ENCODE measurements at places on chromosomes 4 and X. TPM values are rescaled to one million over a fixed set of nuclear protein-coding genes. Genes with fewer than 3 reads are reported as not detected.
A peak's percentile ranks its signal among the peaks of the same experiment; 100 is the strongest.

GRCh38 chr4:115424852-115425251 is 311.4 kb upstream of the NDST4 start:
- no peak for DNase-seq

- DNase-seq: no peak
Measured at GRCh38 chr4:188030401-188030800, 34.8 kb downstream of the ZFP42 start.

DNA sequence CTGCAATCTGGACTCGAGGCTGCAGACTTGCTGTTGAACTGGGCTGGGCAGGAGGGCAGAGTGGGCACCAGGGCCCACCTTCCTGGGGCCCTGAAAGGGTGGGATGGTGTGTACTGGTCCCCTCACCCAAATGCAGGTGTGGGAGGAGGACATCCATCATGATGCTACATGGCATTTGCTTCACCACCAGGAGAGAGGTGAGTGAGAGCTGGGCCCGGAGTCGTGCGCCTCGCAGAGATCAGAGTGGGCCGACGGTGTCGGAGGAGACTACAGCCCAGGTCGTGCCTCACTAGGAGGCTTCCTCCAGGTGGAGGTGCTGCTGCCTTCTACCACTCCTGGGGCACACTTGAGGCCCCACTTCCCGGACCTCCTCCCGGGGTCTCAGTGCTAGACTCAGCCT is 50.3 kb downstream of the SCML1 start:
- DNase-seq: no peak

GRCh38 chr4:173252024-173252935 is 81.9 kb downstream of the HMGB2 start:
- DNase-seq: no peak

DNA sequence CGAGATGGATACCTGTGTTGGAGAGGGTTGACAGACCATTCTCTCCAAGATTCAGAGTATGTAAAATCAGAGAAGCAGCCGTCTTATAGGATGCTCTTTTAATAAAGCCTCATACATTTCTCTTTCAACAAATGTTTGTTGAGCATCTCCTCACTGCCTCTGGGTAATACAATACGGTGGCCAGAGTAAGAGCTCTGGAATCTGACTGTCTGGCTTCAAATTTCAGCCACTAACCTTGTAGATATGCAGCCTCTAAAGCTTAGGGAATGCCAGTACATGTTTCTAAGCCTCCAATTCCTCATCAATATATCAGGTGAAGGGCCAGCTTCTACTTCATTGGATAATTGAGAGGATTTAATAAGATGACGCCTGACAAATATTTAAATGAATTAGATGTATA is 61.3 kb downstream of the CLNK start:
- DNase-seq: no peak

DNA sequence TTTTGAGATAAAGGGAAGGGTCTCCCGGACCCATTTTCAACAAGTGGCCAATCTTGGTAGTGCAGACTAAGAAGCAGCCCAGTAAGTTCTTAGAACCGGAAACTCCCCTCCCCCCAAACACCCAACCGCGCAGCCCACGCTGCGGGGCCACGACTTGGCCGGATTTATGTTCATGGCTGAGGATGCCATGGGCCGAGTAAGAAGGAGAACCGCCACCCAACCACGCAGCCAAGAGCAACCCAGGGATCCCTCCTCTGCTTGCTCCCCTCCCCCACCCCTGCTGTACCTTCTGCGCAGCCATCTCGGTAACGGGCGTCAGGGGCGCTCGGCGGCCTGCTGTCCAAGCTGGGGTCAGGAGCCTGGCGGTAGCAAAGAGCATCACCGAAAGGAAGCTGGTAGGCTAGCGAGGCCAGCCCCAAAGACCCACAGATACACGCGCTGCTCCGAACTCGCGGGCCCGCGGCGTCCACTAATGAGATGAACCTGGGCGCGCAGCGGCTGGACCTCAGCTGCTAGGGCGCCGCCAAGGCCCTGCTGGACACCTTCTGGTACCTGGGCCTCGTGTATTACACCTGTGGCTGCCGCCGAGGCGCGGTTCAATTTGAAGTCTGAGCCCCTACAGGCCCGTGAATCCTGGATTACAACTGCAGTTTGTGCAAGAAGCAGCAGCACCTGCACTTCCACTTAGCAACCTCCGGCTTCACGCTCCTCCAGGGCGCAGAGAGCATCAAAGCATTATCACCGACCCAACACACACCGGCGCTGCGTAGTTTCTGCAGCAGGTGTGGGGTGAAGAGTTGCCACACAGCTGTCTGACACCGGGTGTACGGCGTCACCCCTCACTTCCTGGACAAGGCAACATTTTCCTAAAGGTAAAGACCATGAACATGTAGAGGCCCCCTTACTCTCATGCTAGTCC is 63.4 kb downstream of the NUDT10 start:
- DNase-seq: peak; percentile 59

- DNase-seq: no peak
Measured at GRCh38 chrX:9163214-9163709, 129.3 kb upstream of the FAM9B start.

- DNase-seq: no peak
Measured at GRCh38 chr4:5636766-5637670, 71.3 kb downstream of the EVC2 start.

- DNase-seq: no peak
Measured at GRCh38 chr4:48566034-48566384, 76.0 kb downstream of the ZAR1 start.

DNA sequence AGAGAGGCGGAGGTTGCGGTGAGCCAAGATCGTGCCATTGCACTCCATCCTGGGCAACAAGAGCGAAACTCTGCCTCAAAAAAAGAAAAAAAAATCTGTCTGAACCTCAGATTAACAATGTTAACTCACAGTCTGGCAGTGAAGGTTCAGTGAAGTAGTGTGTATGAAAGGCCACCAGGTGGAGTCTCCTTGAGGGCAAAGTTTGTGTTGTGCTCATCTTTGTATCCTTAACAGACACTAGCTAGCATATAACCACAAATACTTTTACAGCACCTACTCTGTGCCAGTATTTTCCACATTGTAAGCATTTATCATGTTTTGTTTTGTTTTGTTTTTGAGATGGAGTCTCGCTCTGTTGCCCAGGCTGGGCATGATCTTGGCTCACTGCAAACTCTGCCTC is 46.0 kb upstream of the MGST2 start:
- DNase-seq: peak; percentile 31

- no peak for DNase-seq
Measured at GRCh38 chrX:48497871-48498270, 10.9 kb upstream of the PORCN start.

- no peak for DNase-seq
Measured at GRCh38 chrX:4850312-4850711, 1136.9 kb upstream of the PRKX start.

DNA sequence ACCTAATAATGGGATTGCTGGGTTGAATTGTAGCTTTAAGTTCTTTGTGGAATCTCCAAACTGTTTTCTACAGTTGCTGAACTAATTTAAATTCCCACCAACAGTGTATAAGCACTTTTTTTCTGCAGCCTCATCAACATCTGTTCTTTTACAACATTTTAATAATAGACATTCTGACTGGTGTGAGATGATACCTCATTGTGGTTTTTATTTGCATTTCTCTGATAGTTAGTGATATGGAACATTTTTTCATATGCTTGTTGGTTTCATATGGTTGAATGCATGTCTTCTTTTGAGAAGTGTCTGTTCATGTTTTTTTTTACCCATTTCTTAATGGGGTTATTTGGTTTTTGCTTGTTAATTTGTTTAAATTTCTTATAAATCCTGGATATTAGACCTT is 1718.9 kb downstream of the C4orf33 start:
- no peak for DNase-seq

DNA sequence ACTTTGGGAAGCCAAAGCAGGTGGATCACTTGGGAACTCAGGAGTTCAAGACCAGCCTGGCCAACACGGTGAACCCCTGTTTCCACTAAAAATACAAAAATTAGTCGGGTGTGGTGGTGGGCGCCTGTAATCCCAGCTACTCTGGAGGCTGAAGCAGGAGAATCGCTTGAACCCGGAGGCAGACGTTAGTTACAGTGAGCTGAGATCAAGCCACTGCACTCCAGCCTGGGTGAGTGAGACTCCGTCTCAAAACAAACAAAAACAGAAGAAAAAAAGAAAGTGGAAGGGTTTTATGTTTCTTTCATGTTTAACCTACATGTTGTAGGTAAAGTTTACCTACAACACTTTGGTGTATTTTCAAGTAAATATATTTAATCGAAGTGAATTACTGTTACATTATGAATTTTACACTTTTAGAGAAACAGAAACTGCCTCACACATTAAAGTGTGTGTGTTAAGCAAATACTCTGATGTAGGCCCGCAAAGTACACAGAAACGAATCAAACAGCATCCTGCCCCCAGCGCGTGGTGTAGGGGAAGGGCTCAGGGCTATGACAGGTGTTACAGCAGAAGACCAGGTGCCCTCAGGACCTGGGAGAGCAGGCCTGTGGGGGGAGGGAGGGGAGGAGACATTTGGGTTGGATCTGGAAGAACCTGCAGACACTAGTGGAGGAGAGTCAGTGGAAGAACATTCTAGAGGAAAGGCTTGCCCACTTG is 39.0 kb downstream of the PTTG2 start:
- peak; percentile 29 for DNase-seq

DNA sequence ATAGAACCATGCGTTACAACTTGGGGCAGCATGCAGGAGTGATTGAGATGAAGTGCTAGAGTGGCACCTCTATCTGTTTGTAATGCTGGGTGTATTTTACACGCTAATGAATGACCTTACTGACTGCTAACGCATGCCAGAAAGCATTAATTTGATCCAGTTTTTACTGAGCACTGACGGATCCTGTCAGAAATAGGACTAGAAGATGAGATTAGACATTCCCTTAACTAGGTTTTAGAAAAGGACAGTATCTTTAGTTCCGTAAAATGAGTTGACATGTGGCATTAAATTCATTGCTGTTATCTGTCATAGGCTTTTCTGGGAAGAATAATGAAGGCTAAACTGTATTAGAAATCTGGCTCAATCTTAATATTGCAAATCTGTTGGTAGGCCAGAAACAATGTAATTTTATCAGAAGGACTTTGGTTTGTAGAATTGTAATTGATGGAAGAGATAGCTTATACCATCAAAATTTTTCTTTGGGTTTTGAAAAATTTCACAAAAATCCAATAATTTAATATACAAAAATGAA is 140.4 kb upstream of the WDFY3 start:
- no peak for DNase-seq

GRCh38 chr4:161320377-161320776 is 843.4 kb downstream of the FSTL5 start:
- DNase-seq: no peak

GRCh38 chr4:101239665-101240064 is 107.7 kb downstream of the PPP3CA start:
- DNase-seq: no peak

- no peak for DNase-seq
Measured at GRCh38 chrX:36983831-36984230, 24.3 kb upstream of the FAM47C start.

DNA sequence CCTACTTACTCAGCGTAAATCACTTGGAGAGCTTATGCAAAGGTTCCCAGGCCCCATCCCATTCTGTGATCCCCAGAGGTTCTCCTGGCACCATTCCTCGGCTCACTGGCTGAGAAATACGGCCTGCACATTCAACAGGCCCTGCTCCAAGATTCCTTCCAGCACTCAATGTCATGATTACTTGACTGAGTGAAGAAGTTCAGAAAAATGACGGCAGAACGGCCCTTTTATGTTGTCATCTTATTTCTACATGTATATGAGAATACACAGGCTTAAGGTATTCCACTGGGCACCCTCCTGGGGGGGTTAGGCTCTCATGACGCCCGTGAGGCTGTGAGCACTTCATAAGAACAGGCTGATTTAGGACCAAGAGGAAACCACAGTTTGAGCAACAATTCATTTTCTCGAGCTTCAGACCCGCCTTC is 190.6 kb downstream of the NSUN7 start:
- no peak for DNase-seq

DNA sequence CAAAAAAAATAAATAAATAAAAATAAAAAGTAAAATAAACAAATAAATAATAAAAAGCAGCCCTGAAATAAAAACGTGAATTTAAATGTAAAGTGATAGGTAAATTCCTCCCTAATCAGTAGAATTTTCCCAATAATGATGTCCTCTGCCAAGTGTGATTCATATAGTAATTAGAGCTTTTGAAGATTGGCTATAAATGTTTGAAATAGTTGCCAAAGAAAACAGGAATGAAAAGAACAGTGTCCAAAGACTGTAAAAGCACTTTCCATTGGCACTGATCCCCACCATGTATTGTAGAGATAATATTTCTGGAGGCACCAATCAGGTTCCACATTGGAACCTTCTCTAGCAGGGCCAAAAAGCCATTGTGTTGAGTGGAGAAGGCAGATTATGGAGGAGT is 25.9 kb upstream of the SMARCAD1 start:
- no peak for DNase-seq

The AFM gene
- total RNA-seq: not detected

The RCHY1 gene
- total RNA-seq: 23.5 TPM

The HSFX3 gene
- not detected for total RNA-seq

The LEF1 gene
- total RNA-seq: 386 TPM

The PNMA6F gene
- not detected for total RNA-seq

The MAGED4B gene
- total RNA-seq: 0.42 TPM

The PNMA5 gene
- 0.06 TPM for total RNA-seq

The RASSF6 gene
- total RNA-seq: 0.19 TPM

The CLGN gene
- not detected for total RNA-seq

The BTC gene
- not detected for total RNA-seq

The PCYT1B gene
- not detected for total RNA-seq
